Motor neuron (in vitro differentiated cells): ENCODE measurements at places on chromosomes 12 and 14. TPM values are rescaled to one million over a fixed set of nuclear protein-coding genes. Genes with fewer than 3 reads are reported as not detected.
A peak's percentile ranks its signal among the peaks of the same experiment; 100 is the strongest.

GRCh38 chr12:50720085-50720484 lies 43.8 kb upstream of the ATF1 start:
- peak; percentile 97 for ATAC-seq

DNA sequence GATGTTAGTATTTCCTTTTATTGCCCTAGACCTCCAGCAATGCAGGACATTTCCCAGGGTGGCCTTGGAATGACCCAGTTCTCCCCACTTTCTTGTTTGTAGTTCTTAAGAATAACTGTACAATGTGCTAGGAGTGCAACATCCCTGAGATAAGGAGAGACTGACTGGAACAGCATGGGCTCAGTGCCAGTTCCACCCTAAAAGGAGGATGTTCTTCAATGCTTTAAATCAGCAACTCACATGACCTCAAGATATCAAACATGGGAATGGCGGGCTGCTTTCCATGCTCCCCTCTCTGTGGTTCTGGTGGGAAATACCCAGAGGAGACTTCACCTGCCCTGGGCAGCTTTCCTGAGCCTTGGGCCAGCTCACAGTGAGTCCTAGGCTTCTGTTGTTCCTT lies 766.9 kb upstream of the FBXO33 start:
- no peak for ATAC-seq

DNA sequence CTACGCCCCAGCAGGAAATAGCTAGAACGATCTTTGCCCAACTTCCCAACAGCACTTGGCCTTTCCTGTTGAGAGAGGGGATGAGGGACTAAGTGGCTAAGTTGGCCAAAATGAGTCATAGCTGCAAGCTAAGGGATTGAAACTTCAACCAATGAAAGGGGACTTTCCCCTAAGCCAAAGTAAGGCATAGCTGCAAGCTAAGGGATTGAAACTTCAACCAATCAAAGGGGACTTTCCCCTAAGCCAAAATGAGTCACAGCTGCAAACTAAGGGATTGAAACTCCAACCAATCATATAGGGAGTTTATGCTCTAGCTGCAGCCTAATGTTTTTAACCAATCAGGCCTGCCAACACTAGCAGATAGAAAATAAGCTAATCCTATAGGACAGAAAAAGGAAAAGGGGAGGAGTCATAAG lies 100.5 kb upstream of the SSTR1 start:
- ATAC-seq, result no peak

DNA sequence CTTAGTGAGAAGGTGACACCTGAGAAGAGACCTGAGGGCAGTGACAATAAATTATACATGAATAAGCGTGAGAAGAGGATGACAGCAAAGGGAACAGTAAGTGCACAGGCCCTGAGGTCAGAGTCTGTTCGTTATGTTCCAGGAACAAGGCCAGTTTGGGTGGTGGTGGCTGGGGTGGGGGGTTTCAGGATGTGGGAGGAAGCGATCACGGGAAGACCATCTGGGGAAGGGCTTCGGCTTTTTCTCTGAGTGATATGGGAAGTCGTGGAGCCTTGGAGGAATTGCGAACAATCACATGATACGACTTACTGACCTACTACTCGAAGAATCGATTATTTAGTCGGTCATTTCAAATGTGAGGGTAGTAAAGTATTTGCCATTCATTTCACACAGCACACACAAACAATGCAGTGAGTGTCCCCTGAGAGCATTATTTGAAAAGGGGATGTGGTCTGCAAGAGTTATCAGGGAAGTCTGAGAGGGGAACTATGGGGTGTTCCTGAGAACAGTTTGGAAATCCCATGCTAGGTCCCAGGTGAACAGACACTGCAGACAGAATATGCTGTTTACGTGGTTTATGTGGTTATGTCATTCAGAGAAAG lies 94.7 kb downstream of the SLC38A1 start:
- ATAC-seq, result no peak

- peak; percentile 67 for ATAC-seq
Measured at GRCh38 chr14:99188731-99189191, 83.2 kb downstream of the BCL11B start.

- no peak for ATAC-seq
Measured at GRCh38 chr14:88007608-88008007, 2.7 kb downstream of the GPR65 start.

The ZNF140 gene
- 27.6 and 28.7 TPM in 2 replicates for total RNA-seq

The GPRC5A gene
- 0.21 and 0.36 TPM in 2 replicates for total RNA-seq

The TMPRSS12 gene
- 0.16 TPM in 1 of 2 replicates, not detected in the other for total RNA-seq

The PAH gene
- 0.42 and 0.98 TPM in 2 replicates for total RNA-seq
